ENCODE measurements at places on chromosomes 6 and 20.

GRCh38 chr20:49280463-49281058 is 2.7 kb upstream of the ZNFX1 start:
- no peak for DNase-seq

- DNase-seq, result peak; percentile 67
Observed at GRCh38 chr6:25017932-25018567, 82.3 kb upstream of the RIPOR2 start.

DNA sequence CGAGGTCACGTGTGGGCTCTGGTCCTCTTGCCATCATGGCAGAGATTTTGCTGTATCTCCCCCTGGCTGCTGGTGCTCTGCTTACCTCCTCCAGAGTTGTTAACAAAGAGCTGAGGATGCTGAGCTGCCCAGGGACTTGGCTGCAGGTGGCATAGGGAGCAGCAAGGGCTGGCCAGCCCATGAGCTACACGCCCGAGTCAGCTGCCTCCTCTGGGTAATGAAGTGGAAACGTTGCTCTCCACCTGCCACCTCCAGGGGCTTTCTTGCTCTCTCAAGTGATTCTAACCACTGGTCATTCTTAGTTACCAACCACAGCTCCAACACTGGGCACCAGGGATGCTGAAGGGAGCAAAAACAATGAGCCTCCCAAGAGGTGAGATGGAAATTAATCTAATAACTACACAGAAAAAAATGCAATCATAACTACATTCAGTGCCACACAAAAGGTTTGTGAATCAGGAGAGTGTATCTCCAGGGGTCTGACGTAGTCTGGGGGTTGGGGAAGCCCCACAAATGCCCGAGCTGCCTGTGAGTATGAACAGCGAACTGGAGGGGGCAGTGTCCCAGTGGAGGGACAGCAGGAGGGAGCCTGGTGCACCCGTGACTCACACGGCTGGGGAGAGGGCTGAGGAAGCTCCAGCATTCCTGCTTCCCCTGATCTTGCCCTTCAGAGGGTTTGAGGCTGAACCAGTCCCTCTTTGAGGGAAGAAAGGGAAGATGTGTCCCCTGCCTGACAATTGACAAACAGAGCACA is 78.7 kb downstream of the CDH26 start:
- peak; percentile 57 for DNase-seq

- no peak for DNase-seq
Observed at GRCh38 chr6:132964868-132965382, 150.6 kb downstream of the RPS12 start.

- DNase-seq, result no peak
Observed at GRCh38 chr6:134870677-134871498, 79.0 kb downstream of the ALDH8A1 start.

DNA sequence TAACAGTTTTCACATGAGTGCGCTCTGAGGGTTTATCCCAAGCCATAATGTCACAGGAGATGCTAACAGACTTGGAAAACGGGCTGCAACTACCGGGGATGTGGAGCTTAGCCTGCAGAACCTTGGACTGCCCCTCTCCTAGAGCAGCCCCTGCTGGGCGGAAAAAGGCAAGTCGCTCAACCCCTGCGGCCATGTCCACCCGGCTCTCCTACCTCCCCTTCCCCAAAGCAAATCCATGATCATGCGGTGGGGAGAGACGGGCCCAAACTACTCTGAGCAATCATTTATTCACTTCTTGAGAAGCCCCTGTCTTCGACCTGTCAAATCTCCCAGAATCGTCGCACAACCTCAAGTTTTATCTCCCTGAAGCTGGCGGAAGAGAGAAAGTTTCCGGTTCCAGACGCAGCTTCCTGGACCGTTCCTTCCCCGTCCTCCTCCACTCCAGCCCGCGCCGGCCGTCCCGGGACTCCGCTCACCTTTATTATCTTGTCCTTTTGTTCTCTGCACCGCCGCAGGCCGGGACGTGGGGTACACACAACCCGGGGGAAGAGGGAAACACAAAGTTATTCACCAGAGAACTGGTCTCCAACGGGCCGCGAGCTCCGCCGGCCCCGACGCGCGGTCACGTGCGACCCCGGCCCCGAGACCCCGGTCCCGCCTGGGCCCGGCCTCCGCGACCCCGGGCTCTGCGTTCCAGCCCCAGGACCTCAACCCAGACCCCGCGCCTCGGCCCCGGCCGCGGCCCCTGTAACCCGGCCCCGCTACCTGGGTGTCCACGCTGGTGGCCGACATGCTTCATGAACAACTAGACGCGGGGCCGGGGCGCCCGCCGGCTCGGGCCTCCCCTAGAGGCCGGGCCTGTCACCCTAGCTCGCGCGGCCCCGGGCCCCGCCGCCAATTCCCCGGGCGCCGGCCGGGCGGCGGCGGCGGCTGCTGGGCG is 560 bp downstream of the YTHDF1 start:
- peak; percentile 59 for DNase-seq

Measured in renal cortical epithelial cell (primary cell).